RCC 7860 (cell line): ENCODE measurements at places on chromosomes 11 and 22.
A peak's percentile ranks its signal among the peaks of the same experiment; 100 is the strongest.

DNA sequence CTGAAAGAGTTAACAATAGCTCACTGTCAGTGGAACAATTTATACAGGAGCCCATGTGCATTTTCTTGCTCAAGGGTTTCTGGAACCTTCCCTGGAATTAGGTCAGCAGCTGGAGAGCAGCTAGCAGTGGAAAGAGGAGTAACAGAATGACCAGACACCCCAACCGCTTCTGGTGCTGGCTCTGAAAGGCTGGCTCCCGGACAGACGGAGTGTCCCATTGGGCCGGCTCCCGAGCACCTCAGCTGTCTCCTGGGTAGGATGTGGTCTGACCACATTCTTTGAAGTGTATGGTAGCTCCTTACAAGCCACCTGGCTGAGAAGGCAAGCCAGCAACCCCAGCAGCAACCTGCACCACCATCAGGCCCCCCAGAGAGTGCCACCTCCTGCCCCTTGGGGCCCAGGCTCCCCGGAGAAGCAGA, 44.7 kb downstream of the ABTB2 start:
- no peak for DNase-seq

- DNase-seq = no peak
These were observed 20.1 kb upstream of the NARS2 start for GRCh38 chr11:78594814-78595213.

DNA sequence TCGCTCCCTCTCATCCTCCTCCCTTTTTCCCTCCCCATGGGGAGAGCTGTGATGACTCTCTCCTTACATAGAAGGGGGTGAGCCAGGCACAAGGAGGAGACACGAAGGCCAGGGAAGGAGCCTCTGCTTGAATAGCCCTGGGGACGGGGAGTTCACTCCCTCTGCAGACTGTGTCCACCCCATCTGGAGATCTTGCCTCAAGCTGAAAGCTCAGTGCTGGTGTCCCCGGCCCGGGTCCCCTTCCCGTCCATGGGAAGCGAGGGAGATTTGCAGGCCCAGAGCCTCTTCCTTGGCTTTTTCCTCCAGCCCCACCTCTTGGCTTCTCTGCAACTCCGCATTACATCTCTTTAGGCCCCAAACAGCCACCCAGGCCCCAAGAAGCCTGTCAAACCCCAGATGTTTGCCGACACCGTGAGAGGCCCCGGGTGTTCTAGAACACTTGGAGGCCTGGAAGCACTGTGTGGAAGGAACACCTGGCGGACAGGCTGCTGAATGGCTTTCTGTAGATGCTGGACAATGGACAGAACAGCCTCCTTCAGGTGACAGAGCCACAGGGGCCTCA, 32.3 kb downstream of the LINC01488 start:
- DNase-seq = no peak

DNA sequence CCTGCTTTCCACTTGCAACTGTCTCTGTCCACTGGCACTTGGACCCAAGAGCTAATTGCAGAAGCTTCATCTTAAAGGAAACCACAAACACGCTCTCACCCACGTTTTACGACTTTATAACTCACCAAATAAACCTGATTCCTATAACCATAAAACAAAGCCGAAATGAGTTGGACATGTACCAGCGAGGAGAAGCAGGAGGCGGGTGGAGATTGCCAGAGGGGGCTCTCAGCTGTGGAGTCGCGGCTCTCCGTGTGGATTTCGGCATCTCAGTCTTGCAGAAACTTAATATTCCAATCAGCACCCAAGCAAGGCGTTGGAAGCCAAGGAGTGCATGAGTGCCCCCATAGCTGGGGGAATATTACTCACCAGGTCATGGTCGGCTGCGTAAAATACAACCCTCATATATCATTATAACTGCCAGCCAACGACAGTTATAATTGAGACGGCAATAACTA, 483.6 kb downstream of the MN1 start:
- DNase-seq = peak; percentile 80

DNA sequence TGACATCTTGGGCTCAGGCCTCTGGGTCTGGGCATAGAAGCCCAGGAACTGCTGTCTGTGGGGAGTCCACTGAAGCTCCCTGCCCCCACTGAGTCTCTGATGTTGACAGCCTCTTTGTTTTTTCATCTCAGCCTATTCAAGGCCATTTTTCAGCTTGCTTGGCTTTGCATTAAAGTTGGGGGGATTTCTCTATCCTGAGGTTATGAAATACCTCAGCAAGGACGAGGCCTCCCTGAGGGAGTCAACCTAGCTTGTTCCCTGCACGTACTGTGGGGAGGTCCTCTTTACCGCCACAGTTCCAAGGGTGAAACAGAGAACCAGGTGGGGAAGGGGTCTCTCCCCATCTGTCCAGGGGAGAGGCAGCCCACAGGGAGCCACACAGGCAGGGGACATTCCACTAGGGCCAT, 8.4 kb downstream of the KCNQ1OT1 start:
- DNase-seq = no peak

GRCh38 chr11:95095858-95096587, 6.4 kb downstream of the ENDOD1 start:
- peak; percentile 10 for DNase-seq

- DNase-seq = no peak
These were observed 462 bp downstream of the UBE2L6 start for GRCh38 chr11:57566905-57567514.

DNA sequence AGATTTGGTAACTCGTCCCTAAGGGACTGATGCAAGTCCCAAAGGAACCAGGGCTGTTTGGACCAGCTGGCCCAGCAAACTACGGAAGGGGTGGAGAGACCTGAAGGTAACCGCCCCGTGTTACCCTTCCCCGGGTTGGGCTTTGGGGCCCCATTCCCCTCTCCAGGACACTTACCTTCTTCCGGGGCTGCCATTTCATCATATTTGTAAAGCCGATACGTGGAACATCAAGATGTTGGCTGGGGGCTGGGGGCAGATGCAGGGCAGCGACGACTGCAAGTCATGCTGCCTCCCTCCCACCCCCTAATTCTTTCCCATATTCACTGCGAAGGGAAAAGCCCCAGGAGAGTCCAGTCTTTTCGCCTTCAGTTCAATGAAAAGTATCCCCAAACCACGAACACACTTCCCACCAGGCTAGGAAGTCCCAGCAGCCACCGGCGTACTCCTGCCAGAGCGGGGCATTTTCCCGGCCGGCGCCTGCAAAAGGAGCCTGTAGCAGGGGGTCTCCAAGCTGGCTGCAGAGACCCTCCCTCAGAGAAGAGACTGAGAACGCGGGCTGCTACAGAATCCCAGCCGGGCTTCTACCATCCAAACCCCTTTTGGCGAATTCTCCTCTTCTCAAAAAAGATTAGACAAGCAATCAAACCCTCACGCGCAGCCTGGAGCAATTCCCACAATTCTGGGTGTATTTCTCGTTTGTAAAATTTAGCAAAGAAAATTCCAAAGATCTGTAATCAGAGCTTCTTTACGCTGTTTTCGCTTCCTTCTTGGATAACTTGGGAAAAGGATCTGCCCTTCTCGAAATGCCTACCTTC, 236.7 kb downstream of the TTC28 start:
- DNase-seq = no peak

DNA sequence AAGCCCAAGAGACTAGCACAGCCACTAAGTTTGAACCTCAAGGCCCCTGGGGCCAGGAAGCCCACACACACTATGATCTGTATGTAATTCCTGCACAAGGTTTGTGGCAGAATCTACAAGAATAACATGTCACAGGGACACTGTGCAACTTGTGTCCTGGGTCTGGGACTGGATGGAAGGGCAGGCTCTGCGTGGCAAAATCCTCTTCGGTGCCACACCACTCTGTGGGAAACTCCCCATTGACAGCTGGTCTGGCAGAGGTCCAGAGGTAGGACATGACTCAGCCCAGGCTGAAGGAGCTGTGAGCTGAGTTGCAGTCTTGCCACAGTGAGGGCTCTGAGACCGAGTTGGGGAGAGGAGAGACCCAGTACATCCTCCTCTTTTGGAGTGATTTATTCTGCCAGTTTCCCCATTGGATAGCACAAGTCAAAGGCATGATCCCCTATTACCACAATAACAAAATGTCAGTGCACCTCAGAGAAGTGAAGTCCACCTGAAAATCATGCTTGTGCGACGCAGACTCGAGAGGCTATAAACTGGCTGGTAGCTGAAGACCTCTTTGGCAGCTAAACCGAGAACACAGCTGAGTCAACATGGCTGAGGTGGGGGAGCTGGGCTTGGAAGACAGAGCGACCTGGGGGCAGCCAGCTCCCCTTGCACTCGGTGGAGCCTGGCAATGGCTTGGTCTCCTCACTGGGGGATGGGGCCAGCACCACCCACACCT, 23.3 kb upstream of the SERPIND1 start:
- DNase-seq = peak; percentile 69

DNA sequence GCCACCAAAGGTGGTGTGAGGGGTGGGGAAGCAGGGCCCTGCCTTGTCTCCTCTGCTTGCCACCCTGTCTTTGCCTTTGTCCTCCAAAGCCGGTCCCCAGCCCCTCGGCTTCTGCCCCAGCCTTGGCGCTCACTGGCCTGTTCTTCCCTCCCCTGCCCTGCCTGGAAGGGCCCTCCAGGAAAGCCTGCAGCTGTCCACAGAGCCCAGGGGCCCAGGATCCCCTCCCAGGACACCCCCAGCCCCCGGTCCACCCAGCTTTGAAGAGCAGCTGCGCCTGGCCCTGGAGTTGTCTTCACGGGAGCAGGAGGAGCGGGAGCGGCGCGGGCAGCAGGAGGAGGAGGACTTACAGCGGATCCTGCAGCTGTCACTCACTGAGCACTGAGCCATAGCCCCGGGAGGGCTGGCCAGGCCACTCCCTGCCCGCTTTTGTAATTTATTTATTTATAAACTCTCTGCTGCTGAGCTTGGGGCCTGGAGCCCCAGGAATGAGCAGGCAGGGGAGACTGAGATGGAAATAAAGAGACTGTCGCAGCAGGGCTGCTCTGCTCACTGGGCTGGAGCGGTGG, 1.3 kb upstream of the SSH3 start:
- peak; percentile 23 for DNase-seq

DNA sequence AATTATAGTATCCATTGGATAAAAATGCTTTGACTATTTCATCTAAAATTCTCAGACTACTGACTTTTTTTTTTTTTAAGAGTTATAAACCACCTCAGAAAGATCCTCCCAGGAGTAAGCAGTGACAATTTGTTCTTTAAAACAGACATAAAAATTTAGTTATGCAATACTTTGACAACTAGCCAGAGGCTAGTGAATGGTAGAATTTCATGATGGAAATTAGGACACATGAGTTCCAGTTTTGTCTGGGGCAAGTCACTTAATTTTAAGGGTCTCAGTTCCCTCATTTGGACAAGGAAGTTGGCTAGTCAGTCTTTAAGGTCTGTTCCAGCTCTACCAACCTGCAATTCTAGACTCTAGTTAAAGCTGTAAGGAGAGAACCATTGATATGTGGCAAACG, 2.9 kb downstream of the IL18 start:
- no peak for DNase-seq

DNA sequence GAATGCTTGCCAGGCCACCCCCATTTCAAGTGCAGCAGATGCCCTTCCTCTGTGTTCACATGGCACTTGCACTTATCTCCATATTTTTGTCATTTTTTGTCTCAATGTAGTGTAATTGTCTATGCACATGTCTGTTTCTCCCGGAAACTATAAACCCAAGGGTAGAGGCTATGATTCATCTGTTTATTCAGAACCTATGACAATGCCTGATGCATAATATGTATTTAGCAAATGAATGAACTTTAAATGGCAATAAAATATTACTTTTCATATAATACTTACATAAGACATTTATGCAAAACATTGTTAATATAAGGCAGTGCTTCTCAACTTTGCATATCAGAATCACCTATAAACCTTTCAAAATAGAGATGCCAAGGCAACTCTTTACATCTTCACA, 6.7 kb downstream of the PAK1 start:
- no peak for DNase-seq

DNA sequence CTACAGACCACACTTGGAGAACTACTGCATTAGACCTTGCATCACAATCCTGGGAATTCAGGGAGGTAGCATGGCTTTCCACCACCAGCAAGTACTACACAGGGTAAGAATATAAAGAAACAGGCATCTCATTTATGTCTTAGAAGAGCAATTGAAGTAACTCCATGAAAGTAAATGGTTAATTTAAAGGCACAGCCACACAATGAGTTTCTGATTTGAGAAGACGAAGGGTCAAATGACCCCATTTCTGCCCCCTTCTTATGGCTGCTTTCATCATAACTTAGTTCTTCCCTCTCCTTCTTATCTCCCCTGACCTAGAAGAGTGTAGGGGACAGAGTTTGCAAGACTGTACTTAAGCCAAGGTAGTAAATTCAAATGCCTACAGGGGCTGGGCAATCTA, 6.0 kb downstream of the TRIM66 start:
- DNase-seq = no peak

- DNase-seq = no peak
These were observed 789 bp upstream of the FAM111A start for GRCh38 chr11:59141673-59142460.

- DNase-seq = no peak
These were observed 10.2 kb downstream of the GNB1L start for GRCh38 chr22:19844377-19845053.

GRCh38 chr22:20400606-20401375, 6.8 kb downstream of the ZNF74 start:
- DNase-seq = no peak

DNA sequence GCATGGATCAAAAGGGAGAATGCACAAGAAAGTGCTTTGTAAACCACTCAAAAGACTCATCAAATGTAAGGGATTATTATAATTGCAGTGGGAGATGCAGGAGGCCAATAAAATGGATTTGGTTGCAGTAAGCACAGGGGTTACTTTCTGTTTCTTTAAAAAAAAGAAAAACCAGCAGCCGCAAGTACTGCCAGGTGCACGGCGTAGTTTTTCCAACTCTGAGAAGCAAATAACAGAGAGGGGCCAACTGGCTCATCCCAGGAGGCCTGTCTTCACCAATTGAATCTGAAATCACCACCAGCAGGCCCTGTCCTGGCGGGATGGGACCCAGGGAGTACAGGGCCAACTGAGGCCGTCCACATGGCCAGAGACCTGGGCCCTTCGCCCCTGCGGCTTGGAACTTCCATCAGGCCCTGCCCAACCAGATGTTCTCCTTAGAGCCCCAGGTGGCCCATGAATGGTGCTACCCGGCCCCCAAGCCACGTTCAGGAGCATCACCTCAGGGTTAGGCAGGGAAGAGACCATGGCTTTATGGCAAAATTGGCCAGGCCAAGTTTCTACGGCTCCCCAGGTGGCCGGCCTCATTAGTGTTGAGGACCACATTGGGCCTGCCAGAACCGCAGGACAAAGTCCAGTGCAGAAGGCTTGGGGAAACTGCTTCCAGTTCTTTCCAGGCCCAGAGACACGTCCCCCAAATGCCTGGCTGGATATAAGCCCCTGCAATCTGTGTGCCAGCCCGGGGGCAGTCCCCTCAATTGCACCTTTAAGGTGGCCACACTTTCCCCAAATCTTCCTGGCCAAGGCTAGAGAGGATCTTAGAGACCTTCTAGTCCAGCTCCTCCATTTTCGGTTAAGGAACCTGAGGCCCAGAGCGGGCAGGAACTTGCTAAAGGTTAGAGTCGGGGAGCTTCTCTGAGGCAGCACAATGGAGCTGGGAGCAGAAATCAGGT, 61.7 kb downstream of the CHRDL2 start:
- no peak for DNase-seq

- DNase-seq = no peak
These were observed 77.8 kb upstream of the CADM1 start for GRCh38 chr11:115581871-115582639.
